ENCODE measurements at places on chromosomes 16 and 17.

DNA sequence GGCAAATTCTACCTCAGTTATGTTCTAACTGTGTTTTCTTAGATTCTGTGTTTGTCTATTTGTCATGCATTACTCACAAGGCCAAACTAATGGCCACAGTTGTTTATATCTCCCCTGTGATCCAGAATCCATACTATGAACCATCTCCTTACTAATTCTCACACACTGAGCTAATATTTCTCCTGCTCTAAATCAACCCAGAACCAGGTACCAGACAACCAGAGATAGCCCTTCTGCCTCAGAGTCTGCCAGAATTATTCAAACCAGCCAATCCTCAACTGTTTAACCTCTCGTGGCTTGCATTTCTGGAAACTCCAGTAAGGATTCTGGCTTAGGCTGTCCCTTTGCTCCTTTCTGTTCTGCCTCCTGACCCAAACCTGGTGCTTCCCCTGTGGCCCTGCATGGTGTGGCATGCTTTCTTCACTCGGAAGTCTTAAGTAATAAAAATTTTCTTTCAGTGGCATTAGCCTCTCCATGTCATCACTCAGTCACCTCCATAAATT lies 59.4 kb downstream of the EFCAB5 start:
- DNase-seq = no peak

- DNase-seq = no peak
These were observed 11.4 kb downstream of the HLF start for GRCh38 chr17:55275894-55276804.

GRCh38 chr16:11848842-11849241 lies 2.5 kb downstream of the RSL1D1 start:
- no peak for DNase-seq

DNA sequence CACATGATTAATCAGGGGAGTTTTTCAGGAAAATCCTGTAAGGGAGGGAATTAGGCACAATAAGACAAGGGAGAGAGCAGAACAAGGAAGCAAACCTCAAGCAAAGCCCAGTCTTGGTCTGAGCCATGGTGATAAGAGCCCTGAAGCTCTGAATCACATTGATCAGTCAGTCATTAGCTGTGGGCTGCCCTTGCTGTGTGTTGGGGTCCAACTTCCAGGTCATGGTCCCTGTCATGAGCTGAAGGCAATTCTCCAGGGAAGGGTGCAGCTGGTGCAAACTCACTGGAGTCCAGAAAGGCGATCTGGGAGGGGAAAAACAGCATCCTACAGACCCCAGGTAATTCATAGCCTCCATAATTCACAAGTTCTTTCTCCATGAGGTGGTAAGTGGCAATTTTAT lies 89.9 kb downstream of the CYLD start:
- DNase-seq = no peak

GRCh38 chr16:76729525-76729924 lies 452.3 kb downstream of the CNTNAP4 start:
- no peak for DNase-seq

DNA sequence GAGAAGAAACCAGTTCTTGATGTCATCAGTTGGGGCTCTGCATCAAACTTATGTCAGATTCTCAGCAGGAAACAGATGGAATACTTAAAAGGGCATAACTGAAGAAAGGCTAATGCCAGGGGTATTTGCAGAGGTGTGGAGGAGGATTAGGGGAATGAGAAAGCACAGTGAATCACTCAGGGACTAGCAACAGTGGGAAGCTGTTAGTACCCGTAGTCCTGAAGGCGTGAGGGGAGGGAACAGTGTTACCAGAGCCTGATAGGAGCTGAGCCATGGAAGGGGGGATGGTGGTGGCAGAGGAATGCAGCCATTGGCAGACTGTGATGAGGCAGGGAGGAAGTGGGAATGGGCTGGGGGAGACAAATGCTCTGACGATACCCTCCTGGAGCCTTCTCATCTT lies 162.3 kb downstream of the UTP18 start:
- no peak for DNase-seq

DNA sequence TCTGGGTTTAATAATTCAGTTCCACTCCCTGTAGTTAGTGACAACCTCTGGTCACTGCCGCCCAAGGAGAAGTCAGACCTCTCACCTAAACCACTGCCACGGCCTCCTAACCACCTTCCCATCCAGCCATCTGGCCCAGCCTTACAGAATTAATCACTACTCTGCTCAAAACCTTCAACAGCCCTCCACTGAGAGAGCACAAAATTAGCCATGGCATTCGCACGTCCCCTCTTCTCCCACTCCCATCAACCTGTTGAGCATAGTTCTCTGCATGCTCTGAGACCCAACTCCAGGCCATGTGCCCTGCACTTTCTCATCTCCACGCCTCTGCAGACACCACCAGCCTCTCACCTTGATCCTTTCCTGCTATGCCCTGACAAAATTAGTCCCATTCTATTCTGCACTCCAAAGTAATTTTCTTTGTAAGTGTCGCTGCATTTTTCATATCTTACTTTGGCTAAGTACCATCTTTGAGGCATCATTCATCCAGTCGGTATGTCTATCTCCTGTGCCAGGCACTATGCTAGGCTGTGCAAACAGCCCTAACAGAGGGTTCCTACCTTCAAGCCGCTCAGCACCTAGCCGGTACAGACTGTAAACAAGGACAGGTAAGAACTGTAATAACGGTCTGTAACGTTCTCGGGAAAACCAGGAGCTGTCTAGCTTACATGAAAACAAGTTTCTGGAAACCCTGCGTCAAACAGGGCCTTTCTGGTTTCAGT lies 963 bp downstream of the COPRS start:
- no peak for DNase-seq
